Effector memory CD4-positive, alpha-beta T cell (primary cell): ENCODE measurements at places on chromosomes 1 and 21.

GRCh38 chr1:5667513-5668325 lies 324.5 kb downstream of the NPHP4 start:
- DNase-seq, result no peak

DNA sequence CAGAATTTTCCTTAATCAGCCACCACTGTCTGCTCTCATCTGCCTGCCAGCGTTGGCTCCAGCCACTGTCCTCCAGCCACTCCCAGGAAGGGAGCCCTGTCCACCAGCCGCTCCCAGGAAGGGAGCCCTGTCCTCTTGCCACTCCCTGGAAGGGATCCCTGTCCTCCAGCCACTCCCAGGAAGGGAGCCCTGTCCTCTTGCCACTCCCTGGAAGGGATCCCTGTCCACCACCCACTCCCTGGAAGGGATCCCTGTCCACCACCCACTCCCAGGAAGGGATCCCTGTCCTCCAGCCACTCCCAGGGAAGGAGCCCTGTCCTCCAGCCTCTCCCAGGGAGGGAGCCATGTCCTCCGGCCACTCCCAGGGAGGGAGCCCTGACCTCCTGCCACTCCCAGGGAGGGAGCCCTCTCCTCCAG lies 726.5 kb downstream of the PTPRU start:
- DNase-seq, result no peak

DNA sequence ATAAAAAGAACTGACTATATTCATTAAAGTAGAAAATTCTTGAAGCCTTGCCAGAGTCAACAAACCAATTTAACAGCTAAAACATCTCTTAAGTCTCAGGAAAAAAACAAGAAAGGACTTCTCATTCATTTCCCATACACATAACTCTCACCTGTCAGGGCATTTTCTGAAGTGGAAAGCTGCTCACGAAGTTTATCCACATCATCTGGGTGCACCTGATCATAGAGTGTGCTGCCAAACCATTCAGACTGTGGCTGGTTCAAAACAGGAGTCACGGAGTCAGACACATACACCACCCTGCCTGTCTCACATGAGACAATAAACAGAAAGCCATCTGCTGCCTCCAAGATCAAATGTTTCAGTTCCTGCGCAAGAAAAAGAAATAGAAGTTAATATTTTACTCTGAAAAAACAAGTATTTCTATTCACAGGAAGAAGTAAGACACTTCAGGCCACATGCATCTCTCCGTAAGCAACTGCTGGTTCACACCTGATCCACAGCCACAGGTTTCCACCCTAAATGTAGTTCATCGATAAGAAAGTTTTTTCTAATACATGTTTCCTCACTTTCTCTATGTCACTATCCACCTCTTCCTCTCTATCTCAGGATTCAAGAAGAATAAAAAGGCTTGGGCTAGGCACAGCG lies 28.2 kb upstream of the CTSK start:
- DNase-seq, result no peak

GRCh38 chr1:173014160-173014559 lies 36.6 kb downstream of the TNFSF18 start:
- DNase-seq, result no peak

- no peak for DNase-seq
Measured at GRCh38 chr21:46130831-46131587, 24.4 kb downstream of the FTCD start.

DNA sequence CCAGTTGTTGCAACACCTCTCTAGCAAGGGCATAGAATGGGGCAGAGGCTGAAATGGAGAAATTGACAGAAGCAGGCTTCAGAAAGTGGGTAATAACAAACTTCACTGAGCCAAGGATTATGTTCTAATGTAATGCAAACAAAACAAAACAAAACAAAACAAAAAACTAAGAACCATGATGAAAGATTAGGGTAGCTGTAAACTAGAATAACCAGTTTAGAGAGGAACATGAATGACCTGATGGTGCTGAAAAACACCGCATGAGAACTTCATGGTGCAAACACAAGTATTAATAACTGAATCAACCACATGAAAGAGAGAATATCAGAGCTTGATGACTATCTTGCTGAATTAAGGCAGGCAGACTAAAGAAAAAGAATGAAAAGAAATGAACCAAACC lies 1707.7 kb downstream of the BRINP3 start:
- DNase-seq, result no peak

- DNase-seq, result no peak
Measured at GRCh38 chr1:156645056-156645455, 3.1 kb downstream of the BCAN start.

DNA sequence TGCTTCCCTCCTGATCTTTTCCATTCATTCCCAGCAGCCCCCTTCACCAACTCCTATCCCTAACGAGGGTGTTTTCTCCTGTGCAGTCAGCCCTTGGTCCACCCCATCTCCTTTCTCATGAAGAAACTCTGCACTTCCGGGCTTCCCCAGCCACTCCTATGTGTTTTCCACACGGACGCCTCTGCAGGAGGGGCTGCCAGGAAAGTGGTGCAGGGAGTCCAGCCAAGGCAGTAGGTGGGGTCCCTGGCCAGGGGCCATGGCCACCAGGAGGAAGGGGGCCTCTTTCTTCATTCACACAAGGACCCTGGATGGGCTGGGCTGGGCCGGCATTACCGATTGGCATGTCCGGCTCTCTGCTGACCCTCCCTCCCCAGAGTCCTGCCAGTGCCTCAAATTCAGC lies 72.8 kb upstream of the EFHD2 start:
- no peak for DNase-seq

DNA sequence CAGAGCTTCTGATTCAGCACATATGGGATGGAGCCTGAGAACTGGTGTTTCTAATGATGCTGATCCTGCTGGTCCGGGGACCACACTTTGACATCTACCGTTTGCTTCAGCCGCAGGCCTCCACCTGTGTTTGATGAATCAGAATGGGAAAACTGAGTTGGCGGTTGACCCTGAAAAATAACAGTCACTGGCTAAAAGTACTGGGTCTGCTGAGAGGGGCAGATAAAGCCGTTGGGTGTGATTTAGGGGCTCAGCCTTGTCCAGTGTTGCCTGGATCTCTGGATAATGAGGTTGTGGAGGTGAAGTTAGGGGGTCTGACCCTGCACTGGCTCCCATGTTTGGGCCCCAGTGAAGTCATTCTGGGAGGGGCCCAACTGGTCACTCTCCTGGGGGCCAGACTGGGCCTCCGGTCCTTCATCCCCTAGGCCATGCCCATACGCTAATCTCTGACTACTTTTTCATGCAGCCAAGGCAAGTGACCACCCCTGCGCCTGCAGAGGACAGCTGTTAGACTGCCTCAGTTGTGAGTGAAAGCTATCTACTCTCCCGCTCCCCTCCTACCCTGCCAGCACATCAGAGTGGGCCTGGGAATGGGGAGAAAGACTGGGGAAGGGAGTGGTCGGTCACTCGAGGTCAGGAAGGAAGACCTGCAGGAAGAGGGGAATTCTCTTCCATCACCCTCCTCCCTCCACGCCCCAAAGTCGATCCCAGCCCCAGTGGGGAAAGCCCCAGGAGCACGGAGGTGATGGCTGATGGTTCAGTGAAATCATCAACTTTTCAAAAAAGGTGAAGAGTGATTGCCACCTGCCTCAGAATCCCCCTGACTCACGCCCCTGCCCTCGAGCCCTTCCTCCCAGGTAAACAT lies 27.7 kb downstream of the VASH2 start:
- no peak for DNase-seq

GRCh38 chr1:85148524-85149250 lies 52.1 kb downstream of the SYDE2 start:
- no peak for DNase-seq

DNA sequence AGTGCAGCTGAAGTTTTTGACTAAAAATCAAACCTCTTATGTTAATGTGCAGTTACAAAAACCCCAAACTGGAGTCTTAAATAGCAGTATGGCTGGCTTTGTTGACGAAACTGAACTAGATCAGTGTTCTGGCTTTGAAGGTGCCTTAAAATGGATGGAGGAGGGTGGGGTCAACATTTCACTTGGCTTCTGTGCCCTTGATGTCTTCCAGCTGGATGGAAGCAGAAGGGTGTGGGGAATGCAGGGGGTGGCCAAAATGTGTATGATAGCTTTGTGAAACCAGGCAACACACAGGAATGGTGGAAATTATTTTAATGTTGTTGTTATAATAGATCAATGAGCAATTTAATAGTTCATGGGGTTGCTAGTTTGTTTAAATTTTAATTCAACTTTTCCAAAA lies 96.8 kb upstream of the C1orf105 start:
- DNase-seq, result no peak

GRCh38 chr1:61253059-61253735 lies 170.8 kb downstream of the NFIA start:
- DNase-seq, result no peak

GRCh38 chr1:168081373-168082007 lies 55.2 kb downstream of the GPR161 start:
- DNase-seq, result no peak

- DNase-seq, result no peak
Measured at GRCh38 chr21:31524140-31524539, 135.4 kb upstream of the SOD1 start.

DNA sequence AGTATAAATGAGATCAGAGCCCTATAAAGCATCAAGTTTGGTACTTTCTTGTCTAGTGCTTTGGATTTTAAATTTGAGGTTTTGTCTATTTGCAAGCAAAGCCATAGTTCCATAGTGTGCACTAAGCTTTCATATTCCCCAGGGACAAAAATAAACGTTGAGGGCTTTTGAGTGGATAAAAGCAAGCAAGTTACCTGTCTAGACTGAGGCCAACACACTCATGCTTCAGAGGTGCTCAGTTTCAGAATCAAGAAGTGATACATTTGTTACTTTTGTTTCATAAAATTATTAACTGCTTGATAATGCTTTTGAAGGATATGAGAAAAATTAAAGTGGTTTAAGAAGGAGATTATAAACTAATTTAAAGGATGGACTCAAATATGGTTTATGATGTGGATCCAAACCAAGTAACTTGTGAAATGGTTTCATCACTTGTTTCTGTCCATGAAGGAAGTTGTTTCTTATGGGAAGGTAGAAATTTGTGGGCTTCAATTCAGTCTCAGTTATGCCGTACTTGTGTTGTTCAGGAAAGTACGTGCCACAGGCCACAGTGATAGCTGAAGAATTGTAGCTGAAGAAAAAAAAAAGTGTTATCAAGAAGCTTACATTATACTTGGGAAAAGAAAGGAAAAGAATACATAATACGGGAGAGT lies 71.2 kb downstream of the CHRM3 start:
- no peak for DNase-seq

- no peak for DNase-seq
Measured at GRCh38 chr1:102726417-102726816, 381.9 kb downstream of the COL11A1 start.

GRCh38 chr1:46246548-46247435 lies 771 bp upstream of the RAD54L start:
- no peak for DNase-seq

DNA sequence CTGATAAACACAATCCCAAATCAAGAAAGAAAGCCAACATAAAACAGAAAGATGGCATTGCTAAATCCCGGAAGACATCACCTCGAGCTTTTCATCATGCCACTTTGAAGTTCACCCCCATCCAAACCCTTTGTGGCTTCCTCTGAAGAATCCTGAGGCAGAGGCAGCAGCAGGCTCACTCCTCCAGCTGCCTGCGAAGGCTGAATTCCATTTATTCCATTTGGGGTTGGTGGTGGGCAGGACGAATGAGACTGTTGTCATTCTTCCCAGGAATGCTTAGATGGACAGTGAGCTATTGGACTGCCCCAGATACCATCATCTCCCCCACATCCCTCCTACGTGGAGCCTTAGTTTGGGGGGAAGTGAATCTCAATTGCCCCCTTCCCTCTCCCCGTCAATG lies 437.5 kb downstream of the SMYD3 start:
- no peak for DNase-seq

GRCh38 chr21:44880405-44881197 lies 7.1 kb upstream of the PTTG1IP start:
- DNase-seq, result no peak

DNA sequence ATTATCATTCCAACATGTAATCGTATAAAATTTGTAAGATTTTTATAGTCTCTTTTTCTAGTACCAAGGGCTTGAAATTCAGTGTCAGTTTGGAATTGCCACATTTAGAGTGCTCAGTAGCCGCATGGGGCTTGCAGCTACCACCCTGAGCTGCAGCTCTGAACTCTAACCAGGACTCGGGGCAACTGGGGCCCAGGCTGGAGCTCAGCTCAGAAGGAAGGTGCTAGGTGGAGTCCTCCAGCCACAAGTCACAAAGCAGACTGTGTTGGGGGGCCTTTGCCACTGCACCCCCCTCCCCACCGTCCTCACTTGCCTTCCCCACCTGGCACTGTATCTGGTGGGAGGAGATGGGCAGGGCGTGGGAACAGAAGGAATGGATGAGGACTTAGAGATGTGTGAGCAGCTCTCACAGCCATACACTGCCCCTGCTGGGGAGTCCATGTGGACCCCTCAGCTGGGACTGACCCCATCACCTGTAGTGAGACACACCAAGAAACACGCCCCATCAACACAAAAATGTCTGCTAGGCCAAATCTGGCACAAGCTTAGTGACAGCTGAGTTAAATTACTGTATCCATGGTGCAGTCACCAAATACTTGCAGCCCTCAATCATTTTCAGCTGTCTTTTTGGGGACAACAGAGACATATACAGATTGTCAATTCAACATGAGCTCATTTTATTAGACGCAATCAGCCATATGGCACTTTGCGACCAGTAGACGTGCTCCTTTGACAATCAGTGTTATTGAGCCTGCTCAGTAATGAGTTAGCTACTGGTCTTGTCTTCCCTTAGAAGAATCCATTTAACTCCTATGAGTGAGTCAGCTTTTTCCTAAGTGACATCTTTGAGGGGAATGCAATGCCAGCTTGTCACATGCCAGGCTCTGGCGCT lies 241.7 kb upstream of the RAB4A start:
- DNase-seq, result no peak
